ENCODE measurements at places on chromosomes 5 and 9.

DNA sequence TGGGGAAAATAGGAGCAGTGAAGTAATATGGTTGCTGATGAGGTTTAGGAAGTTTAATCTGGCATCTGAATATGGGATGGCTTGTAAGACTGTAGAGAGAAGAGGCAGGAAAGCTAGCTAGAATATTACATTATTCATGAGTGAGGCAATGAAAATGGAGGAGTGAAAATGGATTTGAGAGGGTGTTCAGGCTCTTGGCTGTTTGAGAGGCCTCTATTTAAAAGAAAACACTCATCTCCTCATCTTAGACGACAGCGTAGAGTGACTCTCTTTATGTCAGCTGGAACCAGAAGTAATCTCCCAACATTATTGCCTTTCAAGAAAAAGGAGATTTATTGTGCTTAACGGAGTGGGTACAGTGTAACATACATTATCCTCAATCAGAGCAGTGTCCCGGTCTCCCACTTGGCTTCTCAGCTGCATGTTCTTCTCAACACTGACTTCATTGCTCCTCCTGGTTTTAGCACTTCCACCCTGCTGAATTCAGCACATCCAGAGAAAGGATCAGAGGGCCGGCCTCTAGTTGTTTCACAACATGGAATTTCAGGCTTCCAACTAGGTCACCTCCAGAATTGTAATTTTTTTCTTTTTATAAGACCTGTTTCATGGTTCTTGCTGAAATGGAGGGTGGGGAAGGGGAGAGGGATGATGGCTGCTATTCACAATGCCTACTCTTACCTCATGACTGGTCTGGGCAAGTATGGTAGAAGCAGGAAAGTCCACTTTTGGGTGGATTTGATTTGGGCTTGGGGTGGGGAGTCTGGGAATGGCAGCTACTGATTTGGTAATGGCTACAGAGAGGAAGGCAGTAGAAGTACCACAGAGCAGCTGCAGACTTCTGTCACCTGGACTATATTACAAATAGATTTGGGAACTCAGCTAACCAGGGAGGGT, 52.9 kb upstream of the KIAA1958 start:
- no peak for DNase-seq

DNA sequence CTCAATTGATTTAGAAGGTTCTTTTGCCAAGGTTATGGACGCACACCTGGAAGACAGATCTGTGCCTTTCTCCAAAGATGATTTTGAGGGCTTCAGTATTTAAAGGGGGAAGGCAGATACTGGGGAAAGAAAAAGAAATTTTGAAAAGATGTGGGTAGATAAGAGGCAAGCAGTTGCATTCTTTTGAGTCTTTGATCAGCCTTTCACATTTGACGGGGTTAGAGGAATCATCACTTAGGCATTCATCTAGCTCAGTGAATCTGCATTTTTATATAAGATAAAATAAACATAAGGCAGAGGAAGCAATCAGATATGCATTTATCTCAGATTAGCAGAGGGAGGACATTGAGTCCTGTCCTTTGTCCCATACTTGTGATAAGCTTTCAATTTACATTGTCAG, 243.4 kb upstream of the RAI14 start:
- no peak for DNase-seq

- peak; percentile 29 for DNase-seq
Measured at GRCh38 chr9:137070906-137071275, 534 bp upstream of the SAPCD2 start.

- DNase-seq = no peak
Measured at GRCh38 chr5:115179030-115179393, 9.3 kb upstream of the TRIM36 start.

GRCh38 chr5:151787817-151788216, 16.1 kb downstream of the G3BP1 start:
- no peak for DNase-seq

- DNase-seq = no peak
Measured at GRCh38 chr5:122341087-122341486, 29.1 kb downstream of the SNCAIP start.

DNA sequence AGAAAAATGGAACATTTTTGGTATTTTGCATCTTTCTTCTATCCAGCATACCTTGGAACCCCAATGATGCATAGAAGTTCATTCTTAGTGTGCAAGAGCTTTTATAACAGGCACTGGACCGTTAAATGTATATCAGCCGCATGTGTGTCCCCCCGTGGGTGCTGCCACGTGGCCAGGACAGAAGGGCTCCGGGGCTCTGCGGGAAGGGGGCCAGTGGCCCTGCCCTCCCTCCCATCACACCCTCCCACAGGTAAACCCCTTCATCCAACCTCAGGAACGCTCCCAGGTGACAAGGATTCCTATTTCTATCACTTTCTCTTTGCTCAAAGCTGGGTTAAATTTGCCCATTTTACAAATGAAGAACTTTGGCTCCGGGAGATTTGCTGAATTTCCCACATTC, 393.4 kb upstream of the IRX4 start:
- no peak for DNase-seq

DNA sequence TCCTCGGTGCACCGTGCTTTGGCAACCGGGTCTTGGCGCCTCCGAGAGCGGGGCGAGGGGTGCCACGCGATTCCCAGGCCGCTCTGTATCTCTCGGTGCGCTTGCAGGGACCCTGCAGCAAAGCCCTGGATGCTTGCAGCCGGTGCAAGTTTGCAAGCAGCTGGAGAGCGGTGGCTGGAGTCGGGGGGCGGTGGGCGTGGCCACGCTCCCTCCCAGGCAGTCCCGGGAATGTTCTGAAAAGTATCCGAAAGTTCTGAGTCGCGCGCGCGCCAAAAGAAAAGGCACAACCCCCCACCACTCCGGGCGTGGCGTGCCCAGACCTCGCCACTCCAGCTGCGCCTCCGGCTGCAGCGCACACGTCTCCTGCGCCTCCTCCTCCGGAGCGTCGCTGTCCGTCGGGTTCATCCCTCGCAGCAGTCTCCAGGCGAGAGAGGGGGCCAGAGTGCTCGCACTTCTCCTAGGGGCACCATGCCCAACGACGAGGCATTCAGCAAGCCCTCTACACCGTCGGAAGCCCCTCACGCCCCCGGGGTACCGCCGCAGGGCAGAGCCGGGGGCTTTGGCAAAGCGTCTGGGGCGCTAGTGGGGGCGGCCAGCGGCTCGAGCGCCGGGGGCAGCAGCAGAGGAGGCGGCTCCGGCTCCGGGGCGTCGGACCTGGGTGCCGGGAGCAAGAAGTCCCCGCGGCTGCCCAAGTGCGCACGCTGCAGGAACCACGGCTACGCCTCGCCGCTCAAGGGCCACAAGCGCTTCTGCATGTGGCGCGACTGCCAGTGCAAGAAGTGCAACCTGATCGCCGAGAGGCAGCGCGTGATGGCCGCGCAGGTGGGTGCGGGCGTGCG, at the start of gene DMRT1:
Gene DMRT1, plus strand, starts transcription at position 327 of the 839 bp plus-strand sequence. Its CDS starts 142 bp downstream, at position 469.
- DNase-seq = no peak

GRCh38 chr5:147208134-147208533, 26.7 kb upstream of the STK32A start:
- no peak for DNase-seq

DNA sequence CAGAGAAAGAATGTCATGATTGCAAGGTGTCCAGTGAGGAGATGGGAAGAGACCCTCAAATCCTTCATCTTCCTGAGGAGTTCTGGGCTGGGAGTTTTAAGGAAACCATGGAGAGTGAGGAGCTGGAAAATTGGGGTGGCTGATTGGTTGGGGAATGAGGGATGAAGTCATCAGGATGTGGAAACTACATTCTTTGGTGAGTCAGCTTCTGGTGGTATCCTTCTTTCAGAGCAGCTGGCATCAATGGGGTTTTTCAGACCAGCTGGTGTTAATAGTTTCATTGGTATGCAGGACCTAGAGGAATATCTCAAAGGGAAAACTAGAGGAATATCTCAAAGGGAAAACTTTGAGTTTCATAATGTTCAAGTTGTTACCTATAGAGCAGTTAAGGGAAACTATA, 45.2 kb downstream of the RNF180 start:
- no peak for DNase-seq

DNA sequence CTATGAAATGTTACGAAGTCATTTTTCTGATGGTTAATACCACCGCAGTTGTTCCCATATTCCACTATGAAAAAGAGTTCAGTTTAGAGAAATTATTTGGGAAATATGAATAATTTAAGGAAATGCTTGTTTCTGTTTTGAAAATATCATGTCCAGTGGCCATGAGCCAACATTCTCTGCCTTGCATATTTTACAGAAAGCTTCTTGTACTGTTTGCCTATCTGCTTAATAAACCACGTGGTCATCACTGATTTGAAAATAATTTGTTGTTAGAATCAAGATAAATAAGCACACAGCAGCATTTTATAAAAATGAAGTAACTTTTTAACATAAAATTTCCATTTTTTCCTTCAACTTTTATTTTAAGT, 381.5 kb upstream of the CDH18 start:
- no peak for DNase-seq

GRCh38 chr9:35606138-35606504, 1.1 kb downstream of the TESK1 start:
- no peak for DNase-seq

DNA sequence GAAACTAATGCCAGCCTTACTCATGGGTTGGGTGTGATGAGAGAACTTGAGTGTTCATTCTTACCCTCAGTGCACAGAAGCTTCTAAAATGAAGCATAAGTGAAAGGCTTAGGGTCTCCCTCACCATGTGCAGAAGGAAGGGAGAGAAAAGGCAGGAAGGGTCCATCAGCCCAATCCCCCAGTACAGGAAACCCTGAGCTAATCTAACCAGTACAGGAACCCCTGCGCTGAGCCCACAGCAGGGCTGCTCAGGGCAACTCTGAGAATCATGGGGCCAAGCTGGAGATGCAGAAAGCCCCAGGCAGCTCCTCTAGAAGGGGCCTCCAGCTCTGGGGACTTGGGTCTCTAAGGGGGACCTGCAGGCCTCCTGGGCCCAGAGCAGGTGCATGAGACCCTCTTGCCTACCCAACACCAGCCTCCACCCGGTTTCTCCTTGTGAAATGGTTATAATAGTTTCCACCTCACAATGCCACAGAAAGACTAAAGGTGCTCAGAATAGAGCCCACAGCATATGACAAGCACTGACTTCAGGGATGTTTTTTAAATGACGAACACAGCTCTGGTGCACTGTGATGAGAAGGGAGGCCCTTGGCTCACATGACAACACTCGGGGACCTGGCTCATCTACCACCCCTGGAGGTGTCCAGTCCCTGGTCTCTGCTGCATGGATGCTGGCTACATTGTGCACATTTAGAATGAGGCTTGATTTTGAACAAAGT, 190.1 kb downstream of the ACTL7B start:
- no peak for DNase-seq

DNA sequence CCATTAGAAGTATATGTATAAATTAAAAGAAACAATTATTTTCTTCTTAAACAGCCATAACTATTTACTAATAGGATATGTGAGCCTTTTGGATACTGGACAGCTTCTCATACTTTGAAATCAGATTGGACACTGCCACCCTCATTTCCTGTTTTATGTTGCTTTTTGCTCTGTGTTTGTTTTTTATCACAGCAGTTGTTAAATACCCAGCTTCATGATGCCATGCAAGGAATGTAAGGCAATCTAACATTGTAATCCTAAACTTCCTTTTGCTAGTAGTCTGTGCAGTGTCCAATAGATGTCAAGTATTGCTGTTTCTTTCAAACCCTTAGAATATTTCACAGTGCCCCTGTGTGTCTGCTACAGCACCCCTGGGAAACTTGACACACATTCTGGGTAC, 56.2 kb downstream of the CNTLN start:
- DNase-seq = no peak

DNA sequence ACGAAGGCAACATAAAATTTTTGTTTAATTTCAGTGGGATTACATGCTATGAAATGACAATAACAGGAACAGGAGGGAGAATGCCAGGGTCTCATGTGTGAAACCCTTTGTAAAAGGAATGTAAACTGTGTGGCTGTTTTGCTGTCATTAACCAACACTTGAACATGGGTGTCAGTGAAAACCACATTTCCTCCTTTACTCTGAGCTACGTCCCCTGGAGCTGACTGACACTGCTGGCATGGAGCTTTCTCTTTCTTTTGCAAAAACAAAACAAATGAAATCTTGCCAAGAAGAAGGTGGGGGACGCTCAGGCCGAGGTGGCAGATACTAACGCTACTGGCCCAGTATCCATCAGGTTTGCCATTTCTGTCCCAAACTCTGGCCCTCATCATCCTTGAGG, 121.4 kb downstream of the DMRT2 start:
- DNase-seq = no peak

- DNase-seq = no peak
Measured at GRCh38 chr9:21558615-21559401, 76.7 kb upstream of the IFNE start.

- DNase-seq = no peak
Measured at GRCh38 chr9:89383721-89384300, 65.5 kb downstream of the SECISBP2 start.

GRCh38 chr5:142450419-142450818, 125.6 kb upstream of the SPRY4 start:
- no peak for DNase-seq

DNA sequence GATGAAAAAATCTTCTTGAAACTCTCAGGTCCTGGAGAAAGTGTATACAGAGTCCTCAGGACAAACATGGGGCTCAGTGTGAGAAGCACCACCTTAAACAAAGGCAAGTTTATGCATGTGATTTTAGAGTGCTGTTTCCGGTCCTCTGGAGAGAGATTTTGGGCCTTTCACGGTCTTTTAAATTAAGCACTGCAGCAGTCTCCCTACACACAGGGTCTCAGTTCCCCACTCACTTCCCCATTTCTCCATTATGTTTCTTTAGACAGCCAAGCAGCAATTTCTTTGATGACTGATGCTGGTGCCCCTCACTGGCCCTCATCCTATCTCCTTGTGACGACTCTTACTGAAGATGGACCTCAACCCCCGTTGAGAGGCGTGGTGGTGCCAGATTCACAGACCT, 220.2 kb upstream of the CLINT1 start:
- no peak for DNase-seq

GRCh38 chr9:69452110-69452782, 127.2 kb downstream of the ENTREP1 start:
- DNase-seq = no peak

GRCh38 chr5:80092486-80093107, 57.4 kb downstream of the THBS4 start:
- DNase-seq = no peak
